Foreskin fibroblast (primary cell): ENCODE measurements at places on chromosomes 3 and 15.

- DNase-seq, result peak; percentile 52
Observed at GRCh38 chr3:105527949-105528348, 161.2 kb downstream of the ALCAM start.

DNA sequence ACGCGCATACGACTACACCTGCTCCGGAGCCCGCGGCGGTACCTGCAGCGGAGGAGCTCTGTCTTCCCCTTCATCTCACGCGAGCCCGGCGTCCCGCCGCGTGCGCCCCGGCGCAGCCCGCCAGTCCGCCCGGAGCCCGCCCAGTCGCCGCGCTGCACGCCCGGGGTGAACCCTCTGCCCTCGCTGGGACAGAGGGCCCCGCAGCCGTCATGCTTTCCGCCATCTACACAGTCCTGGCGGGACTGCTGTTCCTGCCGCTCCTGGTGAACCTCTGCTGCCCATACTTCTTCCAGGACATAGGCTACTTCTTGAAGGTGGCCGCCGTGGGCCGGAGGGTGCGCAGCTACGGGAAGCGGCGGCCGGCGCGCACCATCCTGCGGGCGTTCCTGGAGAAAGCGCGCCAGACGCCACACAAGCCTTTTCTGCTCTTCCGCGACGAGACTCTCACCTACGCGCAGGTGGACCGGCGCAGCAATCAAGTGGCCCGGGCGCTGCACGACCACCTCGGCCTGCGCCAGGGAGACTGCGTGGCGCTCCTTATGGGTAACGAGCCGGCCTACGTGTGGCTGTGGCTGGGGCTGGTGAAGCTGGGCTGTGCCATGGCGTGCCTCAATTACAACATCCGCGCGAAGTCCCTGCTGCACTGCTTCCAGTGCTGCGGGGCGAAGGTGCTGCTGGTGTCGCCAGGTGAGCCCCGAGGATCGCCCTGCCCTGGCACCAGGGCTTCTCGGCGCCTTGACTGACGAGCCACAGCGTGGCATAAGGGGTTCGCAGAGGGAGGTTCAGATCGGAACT, 420 bp downstream of the SLC27A2 start:
- DNase-seq, result peak; percentile 64

DNA sequence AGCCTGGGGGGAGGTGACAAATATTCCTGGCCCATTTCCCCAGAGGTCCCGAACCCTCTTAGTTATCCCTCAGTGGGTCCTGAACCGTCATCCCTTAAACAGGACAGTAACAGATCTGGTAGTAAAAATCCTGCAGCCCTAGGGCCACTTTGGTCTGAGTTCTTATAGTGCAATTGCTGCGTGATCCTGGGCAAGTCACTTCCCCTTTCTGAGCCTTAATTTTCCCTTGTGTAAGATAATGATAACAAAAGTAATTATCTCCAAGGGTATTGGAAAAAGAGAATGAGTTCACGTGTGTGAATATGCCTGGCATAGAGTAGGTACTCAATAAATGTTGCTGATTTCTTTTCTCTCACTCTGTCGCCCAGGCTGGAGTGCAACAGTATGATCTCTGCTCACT, 2.9 kb upstream of the JAGN1 start:
- DNase-seq, result no peak

- DNase-seq, result no peak
Observed at GRCh38 chr3:98565843-98566242, 27.6 kb downstream of the CPOX start.

DNA sequence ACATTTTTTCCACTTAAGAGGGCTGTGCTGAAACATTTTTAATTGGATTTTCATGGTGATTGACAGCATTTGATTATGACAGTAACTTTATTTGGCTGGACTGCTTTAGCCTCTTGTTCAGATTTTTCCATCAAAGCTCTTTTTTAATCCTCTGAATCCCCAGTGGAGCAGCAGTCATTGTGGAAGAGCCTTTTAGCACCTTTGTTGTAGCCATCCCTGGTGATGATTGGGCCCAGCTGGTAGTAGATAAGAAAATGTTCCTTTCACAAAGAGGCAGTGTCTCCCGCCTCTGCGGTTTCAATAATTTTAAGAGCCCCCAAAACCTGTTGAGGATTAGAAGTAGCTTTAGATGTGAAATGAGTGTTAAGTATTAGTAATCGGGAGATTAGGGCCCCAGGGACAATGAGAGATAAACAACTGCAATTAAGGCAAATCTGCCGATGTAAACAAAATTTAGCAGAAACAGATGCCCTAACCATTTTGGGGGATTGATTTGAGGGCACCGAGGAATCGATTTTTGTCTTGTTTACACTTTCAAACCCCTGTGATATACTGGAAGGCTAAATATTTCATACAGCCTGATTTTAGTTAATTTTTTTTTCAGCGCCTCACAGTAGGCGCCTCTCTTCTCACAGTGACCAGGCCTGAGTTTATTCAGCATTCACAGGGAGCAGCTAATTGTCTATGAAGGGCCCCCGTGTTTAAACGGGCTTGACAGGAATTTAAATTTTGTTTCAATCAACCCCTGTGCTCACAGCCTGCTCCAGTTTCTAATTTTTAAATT, 43.2 kb upstream of the SKOR1 start:
- no peak for DNase-seq
